ENCODE measurements at places on chromosomes 16 and 17.

GRCh38 chr17:6657633-6658287, 6.2 kb downstream of the C17orf100 start:
- DNase-seq, result no peak

GRCh38 chr17:66747578-66748275, 87.2 kb upstream of the CACNG5 start:
- no peak for DNase-seq

DNA sequence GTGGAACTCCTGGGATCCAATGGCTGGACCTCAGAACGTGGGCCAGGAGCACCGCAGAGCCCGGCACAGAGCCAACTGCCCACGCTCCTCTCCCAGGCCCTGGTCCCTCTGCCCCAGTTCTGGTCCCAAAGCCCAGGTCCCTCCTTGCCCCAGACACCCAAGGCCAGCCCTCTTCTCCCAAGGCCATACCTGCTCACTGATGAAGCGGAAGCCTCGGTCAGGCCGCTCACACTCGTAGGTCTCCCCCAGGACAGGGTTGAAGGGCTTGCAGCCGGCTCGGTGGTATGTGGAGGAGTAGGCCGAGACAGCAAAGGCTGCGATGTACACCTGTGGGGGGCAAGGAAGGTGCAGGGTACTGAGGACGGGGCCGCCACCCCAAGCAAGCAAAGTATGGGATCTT, 8.5 kb downstream of the OSBPL7 start:
- DNase-seq, result no peak

- no peak for DNase-seq
Observed at GRCh38 chr17:54749157-54749556, 151.5 kb upstream of the TOM1L1 start.

DNA sequence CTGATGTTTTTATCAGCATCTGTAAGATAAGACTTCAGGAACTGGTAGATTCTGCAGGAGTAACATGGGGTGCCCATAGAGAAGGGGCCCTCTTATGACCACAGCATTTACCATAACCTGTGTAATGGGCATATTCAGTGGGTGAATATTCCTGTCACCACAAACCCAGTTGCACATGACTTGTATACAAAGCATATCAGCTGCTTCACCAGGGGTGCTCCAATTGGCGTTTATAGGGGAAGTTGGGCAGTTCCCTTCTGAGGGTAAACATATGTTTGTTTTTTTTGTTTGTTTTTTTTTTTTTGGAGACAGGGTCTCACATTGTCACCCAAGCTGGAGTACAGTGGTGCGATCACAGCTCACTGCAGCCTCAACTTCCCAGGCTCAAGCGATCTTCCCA, 11.5 kb upstream of the ZG16 start:
- no peak for DNase-seq

DNA sequence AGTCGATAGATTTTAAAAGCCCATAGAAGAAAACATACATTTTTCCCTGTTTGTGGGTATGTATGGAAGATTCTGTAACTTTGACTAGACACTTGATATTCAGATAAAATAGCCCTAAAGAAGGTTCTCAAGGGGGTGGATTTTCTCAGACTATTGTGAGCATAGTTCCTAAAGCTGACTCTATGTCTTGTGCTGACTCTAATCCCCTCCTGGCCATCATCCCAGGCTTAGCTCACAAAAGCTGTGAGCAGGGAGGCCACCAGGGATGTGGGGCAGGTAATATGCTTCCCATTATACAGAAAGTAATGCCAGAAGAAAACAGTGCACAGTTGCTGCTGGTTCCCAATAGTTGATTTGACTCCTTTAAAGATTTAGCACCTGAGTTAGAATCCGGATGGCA, 32.0 kb downstream of the CDH13 start:
- no peak for DNase-seq

DNA sequence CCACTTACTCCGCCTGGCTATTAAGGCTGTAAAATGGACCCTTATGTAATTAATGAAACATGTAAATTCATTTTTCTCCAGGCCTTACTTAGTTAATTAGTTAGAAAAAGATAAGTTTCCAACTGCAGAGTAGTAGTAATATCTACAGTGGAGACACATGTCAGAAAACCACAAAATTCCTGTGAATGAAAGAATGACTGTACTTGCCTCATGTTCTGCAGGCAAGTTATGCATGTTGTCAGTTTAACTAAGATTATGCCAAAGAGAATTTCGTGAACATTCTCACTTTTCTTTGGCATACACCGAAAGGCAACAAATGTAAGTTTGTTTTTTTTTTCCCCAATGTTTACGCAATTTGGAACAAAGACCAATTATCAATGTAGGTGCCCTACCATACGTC, 16.8 kb upstream of the CCL1 start:
- no peak for DNase-seq

DNA sequence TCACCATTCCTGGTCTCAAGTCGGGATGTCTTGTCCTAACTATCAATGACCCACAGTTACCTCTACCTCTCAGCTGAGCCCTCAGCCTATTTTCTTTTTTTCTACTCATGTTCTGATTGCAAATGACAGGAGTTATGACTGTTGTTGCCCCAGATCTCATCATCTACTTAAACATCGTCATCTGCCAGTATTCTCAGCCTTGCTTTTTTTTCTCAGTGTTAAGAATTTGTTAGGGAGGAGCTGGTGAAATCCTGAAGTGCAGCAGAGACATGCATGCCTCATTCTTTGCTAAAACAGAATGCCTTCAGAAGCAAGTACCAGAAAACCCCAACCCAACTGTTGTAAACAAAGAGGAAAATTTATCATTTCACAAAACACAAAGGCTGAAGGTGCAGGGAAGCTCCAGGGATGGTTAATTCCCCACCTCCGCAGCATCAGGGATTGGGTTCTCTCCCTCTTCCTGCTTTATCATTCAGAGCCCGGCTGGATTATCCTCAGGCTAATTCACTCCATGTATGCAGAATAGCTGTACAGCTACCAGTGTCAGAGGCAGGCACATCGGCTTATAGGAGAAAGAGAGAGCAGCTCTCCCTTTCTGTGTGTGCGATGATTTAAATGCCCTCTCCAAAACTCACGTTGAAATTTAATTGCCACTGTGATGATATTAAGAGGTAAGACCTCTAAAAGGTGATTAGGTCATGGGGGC, 540.8 kb upstream of the HSBP1 start:
- no peak for DNase-seq

DNA sequence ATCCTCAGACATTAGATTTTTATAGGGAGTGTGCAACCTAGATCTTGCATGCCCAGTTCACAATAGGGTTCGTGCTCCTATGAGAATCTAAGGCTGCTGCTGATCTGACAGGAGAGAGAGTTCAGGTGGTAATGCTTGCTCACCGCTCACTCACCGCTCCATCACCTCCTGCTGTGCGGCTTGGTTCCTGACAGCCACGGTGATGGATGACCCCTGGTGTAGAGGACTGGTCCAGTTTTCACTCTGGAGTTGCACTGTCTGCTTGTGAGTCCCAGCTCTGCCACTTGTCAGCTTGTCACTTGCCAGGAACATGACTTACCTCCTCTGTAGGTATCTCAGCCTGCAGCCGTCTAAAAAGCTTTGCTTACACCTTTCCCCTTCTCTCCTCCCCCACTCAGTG, 214.6 kb downstream of the SNX29 start:
- no peak for DNase-seq

GRCh38 chr16:67108931-67109406, 772 bp upstream of the PHAF1 start:
- no peak for DNase-seq

GRCh38 chr17:29650396-29650795, 27.7 kb upstream of the CORO6 start:
- no peak for DNase-seq

- DNase-seq, result no peak
Observed at GRCh38 chr16:86383488-86384262, 126.7 kb upstream of the FOXF1 start.

- no peak for DNase-seq
Observed at GRCh38 chr17:66422186-66422585, 119.8 kb downstream of the PRKCA start.

- DNase-seq, result no peak
Observed at GRCh38 chr17:61583242-61583641, 7.8 kb downstream of the NACA2 start.

DNA sequence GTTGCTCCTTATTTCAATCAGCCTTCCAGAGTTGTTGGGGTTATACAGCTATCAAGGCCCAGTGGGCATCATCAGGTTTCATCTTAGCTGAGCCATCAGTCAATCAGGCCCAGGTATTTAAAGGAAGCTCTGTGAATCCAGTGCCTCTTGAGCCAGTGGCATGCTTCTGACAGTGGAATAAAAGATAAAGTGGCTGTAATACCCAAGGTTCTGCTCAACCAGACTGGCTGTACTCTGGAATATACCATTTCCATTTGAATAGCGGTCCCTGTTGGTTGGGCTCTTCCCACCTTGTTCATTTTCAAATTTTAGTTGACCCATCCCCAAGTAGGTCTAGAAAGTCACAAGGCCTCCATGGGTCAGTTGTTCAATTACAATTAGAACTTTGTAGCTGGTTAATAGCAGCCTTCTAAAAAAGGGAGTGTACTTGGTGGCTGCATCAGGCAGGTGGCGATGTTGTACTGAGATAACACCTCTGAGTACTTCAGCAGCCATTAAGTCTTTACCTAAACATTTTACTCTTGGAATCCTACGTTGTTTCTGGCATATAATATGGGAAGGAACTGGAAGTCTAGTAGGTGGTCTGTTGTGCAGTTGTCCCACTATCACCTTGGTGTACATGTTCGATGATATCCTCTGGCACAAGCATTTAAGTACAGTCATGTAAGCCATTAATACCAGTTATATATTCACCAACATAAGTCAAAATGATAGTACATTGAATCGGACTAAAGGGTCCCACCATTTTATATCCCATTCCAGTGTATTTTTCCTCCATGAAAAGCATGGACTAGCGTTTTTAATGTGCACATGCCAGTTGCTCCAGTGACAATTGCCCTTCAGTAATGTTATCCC, 294.1 kb downstream of the BCAS3 start:
- peak; percentile 35 for DNase-seq

- no peak for DNase-seq
Observed at GRCh38 chr17:8632061-8632460, 1.5 kb upstream of the MYH10 start.

GRCh38 chr17:81142301-81143199, 22.8 kb upstream of the PVALEF start:
- DNase-seq, result peak; percentile 49

DNA sequence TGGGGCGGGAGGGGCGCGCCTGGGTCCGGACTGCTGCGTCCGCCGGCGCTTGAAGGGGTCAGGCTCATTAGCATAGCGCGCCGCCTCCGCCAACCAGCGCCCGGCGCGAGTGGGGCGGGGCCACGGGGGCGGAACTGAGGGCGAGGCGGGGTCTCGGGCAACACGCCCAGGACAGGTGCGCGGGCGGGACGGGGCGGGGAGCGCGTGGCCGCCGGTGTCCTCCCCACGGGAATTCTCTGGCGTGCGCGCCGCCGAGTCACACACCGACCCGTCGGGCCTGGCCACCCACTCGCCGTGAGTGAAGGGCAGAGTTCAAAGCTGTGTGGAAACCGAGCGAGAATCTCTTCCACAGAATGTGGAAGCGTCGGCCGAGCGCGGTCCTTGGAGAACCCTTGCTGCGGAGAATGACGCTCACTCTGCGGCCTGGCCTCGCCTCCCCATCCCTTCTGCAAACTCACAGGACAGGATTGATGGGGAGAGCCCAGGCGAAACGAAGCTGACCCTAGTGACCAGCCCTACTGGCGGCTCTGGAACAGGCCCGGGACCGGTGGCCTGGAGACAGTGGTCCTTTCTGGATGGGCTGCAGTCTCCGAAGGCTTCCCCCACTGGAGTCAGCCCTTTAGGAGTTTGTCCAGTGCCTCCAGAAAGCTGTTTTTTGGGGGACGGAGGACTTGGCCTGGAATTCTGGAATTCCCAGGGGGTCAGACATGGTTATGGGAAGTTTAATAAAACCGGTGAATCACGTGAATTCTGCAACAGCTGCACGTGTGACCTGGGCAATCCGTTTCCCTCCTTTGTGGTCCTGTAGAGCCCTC, at the start of gene SNAI3:
Gene SNAI3 (minus strand): TSS at position 69 of the 815 bp plus-strand sequence. CDS start 101 bp downstream, outside the sequence.
- peak; percentile 55 for DNase-seq

DNA sequence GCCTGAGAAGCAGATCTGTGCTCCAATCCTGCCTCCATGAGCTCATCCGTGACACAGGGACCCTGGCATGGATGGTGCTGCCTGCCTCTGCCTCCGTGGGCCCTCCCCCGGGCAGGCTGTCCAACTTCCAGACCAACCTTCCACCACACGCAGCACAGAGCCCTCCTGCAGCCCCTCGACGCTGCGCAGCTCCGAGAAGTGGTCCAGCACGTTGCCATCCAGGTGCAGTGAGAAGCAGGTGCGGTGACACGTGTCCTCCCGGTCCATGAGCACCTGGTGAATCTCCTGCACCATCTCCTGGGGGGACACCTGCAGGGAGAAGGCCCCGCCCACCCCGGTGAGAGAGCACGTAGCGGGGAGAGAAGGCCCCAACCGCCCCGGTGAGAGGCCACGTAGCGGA, 8.4 kb downstream of the CLUH start:
- DNase-seq, result no peak

DNA sequence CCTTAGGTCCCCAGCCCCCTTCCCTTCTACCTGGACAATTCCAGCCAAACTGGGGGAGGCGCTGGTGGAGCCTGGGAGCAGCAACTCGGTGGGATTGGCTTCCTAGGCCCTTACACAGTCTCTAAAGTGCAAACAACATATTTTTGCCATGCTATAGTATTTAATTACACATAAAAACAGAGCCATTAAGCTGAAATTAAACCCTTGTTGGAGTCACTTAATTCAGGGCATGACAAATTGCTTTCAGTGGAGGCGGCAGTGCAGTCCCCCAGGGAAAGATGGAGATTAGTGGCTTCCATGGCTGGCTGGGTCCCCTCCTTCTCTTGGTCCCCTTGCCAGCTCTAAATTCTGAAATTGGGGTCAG, 17.3 kb downstream of the IGFBP4 start:
- no peak for DNase-seq

GRCh38 chr17:45441526-45442310, 9.0 kb upstream of the ARHGAP27 start:
- DNase-seq, result no peak

GRCh38 chr17:64064331-64064730, 43.9 kb upstream of the ICAM2 start:
- no peak for DNase-seq

- DNase-seq, result no peak
Observed at GRCh38 chr16:27642756-27643155, 92.8 kb downstream of the KATNIP start.

DNA sequence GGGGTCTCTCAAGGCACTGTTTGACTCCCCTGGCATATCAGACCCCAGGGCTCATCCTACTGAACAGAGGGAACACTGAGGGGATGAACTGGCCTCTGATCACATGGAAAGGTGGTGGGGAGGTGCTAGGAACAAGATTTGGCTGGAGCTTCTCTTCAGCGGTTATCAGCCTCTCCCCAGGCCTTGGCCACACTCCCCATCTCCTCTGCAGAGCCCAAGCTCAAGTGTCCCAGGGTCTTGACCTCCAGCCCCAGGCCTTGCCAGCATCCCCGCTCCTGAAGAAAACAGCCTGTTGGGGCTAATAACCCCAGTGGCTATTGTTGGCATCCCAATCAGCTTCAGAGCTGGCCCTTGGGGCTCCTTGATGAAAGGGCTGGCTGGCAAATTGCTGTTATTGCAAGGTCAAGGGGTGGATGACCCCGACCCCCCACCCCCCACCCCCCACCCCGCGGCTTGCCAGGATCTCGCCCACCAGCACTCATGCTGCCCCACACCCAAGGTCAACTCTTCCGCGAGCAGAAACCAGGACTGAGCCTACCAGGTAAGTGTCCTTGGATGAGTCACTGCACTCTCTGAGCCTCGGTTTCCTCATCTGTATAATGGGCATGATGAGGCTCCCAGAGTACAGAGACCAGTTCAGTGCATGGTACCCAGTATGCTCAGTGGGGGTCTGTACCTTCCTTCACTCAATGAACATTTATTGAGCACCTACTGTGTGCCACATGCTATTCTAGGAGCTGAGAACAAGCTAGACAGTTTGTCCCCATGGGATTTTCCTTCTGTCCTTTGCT, 18.8 kb upstream of the FAM83G start:
- no peak for DNase-seq
